ENCODE measurements at places on chromosomes 13 and 19. TPM values are rescaled to one million over a fixed set of nuclear protein-coding genes. Genes with fewer than 3 reads are reported as not detected.

The UPK1A gene
- total RNA-seq: 1.2 TPM

The TNFSF9 gene
- total RNA-seq: 6.4 TPM

The FRY gene
- 0.02 TPM for total RNA-seq

The ZSCAN4 gene
- not detected for total RNA-seq

The BEST2 gene
- not detected for total RNA-seq
